ENCODE measurements at places on chromosomes 16 and 17. TPM values are rescaled to one million over a fixed set of nuclear protein-coding genes. Genes with fewer than 3 reads are reported as not detected.

GRCh38 chr16:46850619-46851555 lies 19.9 kb upstream of the C16orf87 start:
- no peak overlapping the region for H3K4me3 ChIP-seq
- H3K36me3 ChIP-seq = no peaks in the 10 kb centered on the region
- no peak overlapping the region for H3K27ac ChIP-seq
- H3K4me1 ChIP-seq = peaks cover 3% of the 10 kb centered on the region
- H3K27me3 ChIP-seq = no peaks in the 10 kb centered on the region

- H3K4me3 ChIP-seq = no peak overlapping the region
- no peaks in the 10 kb centered on the region for H3K4me1 ChIP-seq
- H3K36me3 ChIP-seq = no peaks in the 10 kb centered on the region
- H3K27ac ChIP-seq = no peak overlapping the region
- DNase-seq = peak; percentile 81
Observed at GRCh38 chr17:61574542-61575351, 16.3 kb downstream of the NACA2 start.

DNA sequence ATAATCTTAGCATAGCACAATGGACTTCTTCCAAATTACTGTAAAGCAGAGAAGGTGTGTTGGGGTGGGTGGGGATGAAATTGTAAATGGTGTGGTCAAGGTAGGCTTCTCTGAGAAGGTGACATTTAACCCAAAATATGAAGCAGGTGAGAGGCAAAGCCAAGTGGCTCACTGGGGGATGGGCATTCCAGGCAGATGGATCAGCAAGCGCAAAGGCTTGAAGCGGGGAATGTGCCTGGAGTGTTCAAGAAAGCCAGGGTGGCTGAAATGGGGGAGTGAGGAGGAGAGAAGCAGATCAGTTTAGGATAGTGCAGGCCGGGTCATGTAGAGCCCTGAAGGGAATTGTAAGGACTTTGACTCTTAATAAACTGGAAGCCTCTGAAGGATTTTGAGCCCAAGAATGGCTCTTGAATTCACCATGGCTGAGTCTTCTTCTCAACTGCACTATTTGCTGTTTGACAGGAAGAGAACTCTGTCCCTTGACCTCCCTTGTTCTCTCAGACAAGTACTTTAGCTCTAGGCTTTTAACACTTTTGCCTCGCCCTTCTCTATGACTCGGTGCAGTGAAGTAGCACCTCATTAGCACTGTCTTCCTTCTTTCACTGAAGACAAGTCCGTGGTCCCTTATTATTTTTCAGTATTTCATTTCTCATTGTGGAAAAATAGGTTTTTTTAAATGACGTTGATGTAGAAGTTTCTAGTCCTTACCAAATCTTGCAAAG lies 14.7 kb downstream of the CACNG3 start:
- H3K4me3 ChIP-seq = no peak overlapping the region
- DNase-seq = no peak
- H3K4me1 ChIP-seq = no peaks in the 10 kb centered on the region
- H3K27ac ChIP-seq = no peak overlapping the region
- H3K36me3 ChIP-seq = no peaks in the 10 kb centered on the region
- H3K27me3 ChIP-seq = no peaks in the 10 kb centered on the region

- peak overlapping the region; percentile 93 for H3K27ac ChIP-seq
- H3K4me3 ChIP-seq = peak overlapping the region; percentile 81
- peaks cover 6% of the 10 kb centered on the region for H3K4me1 ChIP-seq
- peak; percentile 80 for DNase-seq
- H3K36me3 ChIP-seq = peaks cover 8% of the 10 kb centered on the region
Observed at GRCh38 chr16:68236137-68236825, 354 bp upstream of the ESRP2 start.

- DNase-seq = no peak
- no peaks in the 10 kb centered on the region for H3K36me3 ChIP-seq
- no peaks in the 10 kb centered on the region for H3K27me3 ChIP-seq
Observed at GRCh38 chr17:60529806-60530205, 3.8 kb upstream of the APPBP2 start.

DNA sequence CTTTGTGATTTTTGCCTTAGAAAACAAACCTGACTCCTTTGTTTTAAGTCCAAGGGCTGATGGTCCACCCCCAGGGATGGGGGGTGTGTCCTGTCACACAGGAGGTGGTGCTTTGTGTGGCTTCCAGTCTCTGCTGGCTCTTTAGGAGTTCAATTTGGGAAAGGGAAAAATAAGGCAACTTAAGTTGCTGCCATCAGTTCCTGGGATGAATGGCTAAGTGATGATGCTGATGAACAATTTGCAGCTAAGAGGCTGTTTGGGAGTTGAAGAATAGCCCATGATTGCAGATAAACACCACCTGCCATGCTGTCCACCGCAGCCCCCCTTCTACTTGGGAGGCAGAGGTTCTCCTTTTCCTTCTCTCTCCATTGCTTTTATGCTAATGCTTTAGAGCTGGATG lies 40.2 kb downstream of the ARL4D start:
- no peak for DNase-seq
- no peak overlapping the region for H3K27ac ChIP-seq
- no peaks in the 10 kb centered on the region for H3K4me1 ChIP-seq
- H3K4me3 ChIP-seq = no peak overlapping the region
- no peaks in the 10 kb centered on the region for H3K36me3 ChIP-seq
- H3K27me3 ChIP-seq = no peaks in the 10 kb centered on the region

DNA sequence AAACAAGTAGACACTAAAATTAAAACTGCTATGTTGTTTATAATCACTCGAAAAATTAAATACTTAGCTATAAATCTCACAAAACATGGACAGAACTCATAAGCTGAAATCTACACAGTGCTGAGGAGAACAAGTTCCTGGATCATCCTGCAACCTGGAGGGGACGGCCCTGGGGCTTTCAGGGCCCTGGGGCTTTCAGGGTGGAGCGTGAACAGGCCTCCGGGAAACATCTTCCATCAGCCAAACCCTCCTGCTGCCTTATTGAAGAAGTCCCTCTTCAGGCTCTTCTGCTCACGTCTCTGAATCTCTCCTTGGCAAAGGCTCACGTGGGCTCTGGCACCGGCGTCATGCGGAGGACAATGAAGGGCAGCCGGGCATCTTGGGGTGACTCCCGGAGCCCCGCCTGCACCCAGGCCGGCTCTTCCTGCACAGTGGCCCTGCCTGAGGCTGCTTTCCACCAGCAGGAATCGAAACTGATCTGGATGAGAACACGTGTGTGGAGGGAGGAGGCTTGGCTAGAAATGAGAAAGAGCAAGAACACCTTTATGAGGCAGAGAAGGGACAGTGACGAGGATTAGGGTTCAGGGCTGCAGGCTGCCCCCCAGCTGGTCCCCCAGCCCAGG lies 127.3 kb downstream of the CDRT15L2 start:
- H3K36me3 ChIP-seq = no peaks in the 10 kb centered on the region
- no peaks in the 10 kb centered on the region for H3K4me1 ChIP-seq
- no peaks in the 10 kb centered on the region for H3K27me3 ChIP-seq

DNA sequence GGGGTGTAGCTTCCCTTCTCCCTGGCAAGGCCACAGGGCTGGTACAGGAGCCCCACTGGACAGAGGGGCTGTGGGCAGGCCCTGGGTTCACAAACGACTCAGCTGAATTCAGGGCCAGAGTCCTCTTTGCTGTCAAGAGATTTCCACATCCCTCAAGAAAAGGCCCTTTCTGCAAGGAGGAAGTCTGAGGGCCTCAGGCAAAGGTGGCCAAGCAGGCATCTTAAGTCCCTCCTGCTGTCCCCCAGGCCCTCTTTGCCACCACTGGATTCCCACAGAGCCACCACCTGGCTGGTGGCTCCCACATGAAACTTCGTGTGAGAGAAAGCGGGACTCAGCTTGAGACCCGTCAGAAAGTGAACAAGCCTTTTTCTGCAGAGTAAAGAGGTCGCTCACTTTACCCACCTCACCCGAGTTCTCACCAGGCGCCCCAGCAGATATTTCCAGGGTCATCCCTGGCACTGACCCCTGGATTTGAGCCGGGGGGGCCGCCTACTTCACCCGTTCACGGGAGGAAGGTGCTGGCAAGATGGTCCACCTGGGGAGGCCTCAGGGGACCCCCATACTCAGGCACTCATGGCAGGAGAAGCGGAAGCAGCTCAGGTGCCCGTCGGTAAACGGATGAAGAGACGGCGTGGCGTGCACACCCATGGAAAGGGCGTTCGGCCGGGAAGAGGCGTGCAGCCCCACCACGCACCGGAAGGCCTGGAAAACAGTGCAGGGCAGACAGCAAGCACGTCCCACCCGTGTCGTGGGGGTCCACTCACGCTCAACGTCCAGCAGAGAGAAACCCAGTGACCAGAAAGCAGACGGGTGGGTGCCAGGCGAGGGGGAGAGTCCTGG lies 3.6 kb downstream of the RNF166 start:
- peaks cover 3% of the 10 kb centered on the region for H3K36me3 ChIP-seq
- peak overlapping the region; percentile 13 for H3K4me3 ChIP-seq
- no peak overlapping the region for H3K27ac ChIP-seq
- no peaks in the 10 kb centered on the region for H3K27me3 ChIP-seq
- H3K4me1 ChIP-seq = no peaks in the 10 kb centered on the region

DNA sequence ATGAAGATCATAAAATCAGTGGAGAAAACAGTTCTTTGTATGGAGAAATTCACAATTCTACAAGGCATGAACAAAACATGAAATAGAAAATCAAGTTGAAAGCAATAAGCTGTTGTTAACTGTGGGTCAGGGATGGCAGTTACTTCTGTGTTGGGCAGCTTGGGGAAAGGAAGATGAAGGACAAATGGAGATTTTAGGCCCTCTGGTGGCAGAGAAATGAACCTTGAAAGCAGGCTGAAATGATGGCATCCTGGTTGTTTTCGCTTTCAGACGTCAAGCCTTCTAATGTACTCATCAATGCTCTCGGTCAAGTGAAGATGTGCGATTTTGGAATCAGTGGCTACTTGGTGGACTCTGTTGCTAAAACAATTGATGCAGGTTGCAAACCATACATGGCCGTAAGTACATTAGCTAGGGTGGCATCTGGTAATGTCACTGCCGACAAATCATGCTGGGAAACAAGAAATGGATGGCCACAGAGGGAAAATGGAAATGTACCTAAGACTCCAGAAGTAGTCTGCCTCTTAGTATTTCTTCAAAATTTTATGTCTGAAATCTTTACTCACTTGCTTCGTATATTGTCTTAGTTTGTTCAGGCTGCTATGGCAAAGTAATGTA lies 108.9 kb downstream of the MAP2K6 start:
- no peaks in the 10 kb centered on the region for H3K4me1 ChIP-seq
- DNase-seq = peak; percentile 22
- peaks cover 8% of the 10 kb centered on the region for H3K36me3 ChIP-seq
- H3K27me3 ChIP-seq = no peaks in the 10 kb centered on the region
- H3K4me3 ChIP-seq = peak overlapping the region; percentile 36

DNA sequence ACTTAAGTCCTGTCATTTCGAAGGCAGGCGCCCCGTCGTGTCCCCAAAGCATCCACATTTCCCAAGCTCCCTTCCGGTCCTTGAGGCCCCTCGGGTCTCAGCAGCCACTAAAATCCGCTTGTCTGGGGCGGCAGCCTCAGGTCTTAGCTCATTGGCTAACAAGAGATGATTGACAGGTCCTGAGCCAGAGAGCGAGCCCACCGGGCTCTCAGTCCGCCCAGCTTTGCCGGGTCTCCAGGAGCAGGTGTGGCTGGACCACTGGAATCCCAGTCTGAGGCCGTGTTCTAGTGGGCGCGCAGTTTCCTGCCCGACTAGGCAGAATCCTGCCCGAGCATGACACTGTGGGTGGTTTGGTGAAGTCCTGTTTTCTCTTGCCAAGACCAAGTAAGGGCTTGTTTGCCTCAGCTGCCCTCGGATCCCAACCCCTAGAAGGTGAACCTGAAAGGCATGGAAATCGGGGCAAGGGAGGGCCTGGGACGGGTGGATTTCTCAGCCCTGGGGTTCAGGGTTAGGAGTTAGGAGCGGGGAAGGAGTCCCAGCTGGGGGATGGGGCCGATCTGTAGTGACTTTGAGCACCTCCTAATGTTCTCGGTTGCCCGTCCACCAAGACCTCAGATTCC lies 42.8 kb downstream of the MRC2 start:
- no peaks in the 10 kb centered on the region for H3K27me3 ChIP-seq
- H3K27ac ChIP-seq = no peak overlapping the region
- no peaks in the 10 kb centered on the region for H3K4me1 ChIP-seq
- no peaks in the 10 kb centered on the region for H3K36me3 ChIP-seq
- no peak overlapping the region for H3K4me3 ChIP-seq

GRCh38 chr17:79931817-79932309 lies 92.6 kb upstream of the CBX4 start:
- no peak overlapping the region for H3K27ac ChIP-seq
- H3K4me1 ChIP-seq = no peaks in the 10 kb centered on the region
- H3K4me3 ChIP-seq = no peak overlapping the region
- no peaks in the 10 kb centered on the region for H3K36me3 ChIP-seq

GRCh38 chr17:2903193-2903974 lies 107.1 kb downstream of the RAP1GAP2 start:
- no peak overlapping the region for H3K4me3 ChIP-seq
- H3K4me1 ChIP-seq = peaks cover 4% of the 10 kb centered on the region
- no peaks in the 10 kb centered on the region for H3K27me3 ChIP-seq

DNA sequence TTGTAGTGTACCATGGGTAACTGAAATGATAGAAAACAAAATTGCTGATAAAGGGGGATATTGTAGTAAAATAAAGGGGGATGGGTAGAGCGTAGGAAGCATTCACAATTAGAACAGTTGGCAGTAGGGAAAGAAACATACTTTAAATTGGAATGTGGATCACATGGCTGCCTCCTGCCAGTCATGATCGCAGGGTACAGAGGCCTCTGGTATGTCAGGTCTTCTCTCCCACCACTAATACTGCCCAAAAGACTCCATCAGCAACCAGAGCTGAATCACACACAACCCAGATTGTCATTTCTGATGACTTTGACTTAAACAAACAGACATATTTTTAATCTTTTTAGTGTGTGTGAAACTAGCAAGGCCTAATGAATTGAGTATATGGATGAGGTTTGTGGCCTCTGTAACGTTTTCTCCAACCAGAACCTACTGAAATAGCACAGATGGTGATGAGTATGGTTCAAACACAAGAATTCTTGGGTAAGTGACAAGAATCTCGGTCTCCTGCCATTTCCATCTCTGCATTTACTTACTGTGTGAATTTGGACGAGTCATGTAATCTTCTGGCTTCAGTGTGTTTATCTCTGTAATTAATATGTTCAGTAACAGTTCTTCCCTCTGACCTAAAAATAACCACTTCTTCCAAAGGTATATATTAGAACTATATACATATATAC lies 112.6 kb downstream of the USP22 start:
- H3K27ac ChIP-seq = no peak overlapping the region
- no peaks in the 10 kb centered on the region for H3K4me1 ChIP-seq
- DNase-seq = no peak
- H3K36me3 ChIP-seq = no peaks in the 10 kb centered on the region
- H3K27me3 ChIP-seq = no peaks in the 10 kb centered on the region

Gene KCNJ2
- total RNA-seq = 4.4 TPM

Gene MBTPS1
- total RNA-seq = 91.7 TPM

Gene NOG
- 0.98 TPM for total RNA-seq

Gene CBLN1
- 0.25 TPM for total RNA-seq

Gene CCDC144A
- total RNA-seq = 7.6 TPM

Gene CMTM2
- total RNA-seq = 0.25 TPM

Gene KRTAP2-1
- not detected for total RNA-seq

Gene TPSG1
- total RNA-seq = 3.4 TPM

Gene ANKRD40CL
- total RNA-seq = not detected

Gene STH
- not detected for total RNA-seq

Gene RAB26
- total RNA-seq = 1.5 TPM

Gene PARD6A
- 6.1 TPM for total RNA-seq

Measured in kidney (tissue), 22 donors.